Right renal pelvis (tissue), 4 donors: ENCODE measurements at places on chromosomes 2 and 18.

- no peak for DNase-seq
These were observed 891.4 kb downstream of the CCDC85A start for GRCh38 chr2:57075226-57075625.

- DNase-seq: no peak
These were observed 601.1 kb upstream of the PIK3C3 start for GRCh38 chr18:41353777-41354528.

- DNase-seq: no peak
These were observed 105.5 kb upstream of the RGPD4 start for GRCh38 chr2:107721178-107721577.

DNA sequence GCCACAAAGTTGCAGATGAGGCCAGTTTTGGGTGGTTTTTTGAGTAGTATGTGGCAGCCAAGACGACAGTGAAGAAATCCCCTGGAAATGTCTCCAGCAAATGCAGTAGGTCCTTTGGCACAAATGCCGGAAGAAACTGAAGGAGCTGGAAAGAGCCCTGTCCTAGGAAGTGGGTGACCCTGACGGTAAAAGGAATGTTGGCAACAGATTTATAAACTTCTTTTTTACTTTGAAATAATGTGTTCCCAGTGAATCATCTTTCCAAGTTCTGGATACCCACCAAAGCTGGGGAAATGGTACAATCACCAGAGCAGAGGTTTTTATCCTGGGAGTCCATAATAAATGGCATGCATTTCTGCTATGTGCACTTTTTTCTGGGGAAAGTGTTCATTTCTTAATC, 112.9 kb downstream of the CSRNP3 start:
- DNase-seq: no peak

DNA sequence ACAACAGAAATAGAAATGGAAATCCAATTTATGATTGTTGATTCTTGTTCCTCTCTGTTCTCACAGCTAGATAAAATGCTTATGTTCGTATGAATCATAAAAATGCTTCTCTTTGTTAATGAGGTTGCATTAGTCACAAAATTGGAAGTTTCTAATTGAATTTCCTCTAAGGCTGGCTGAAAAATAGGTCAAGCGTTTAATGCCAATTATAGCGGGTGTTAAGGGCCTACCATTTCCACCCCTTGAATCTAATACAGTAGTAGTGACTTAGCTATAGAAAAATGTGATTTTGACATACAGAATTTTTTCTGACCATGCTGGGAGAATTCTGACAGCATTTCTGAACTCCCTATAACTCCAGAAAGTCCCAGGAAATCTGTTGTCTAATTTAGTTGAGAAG, 107.1 kb downstream of the TTN start:
- no peak for DNase-seq

- DNase-seq: no peak
These were observed 21.9 kb upstream of the NCOA1 start for GRCh38 chr2:24469148-24469650.

GRCh38 chr18:70337139-70337972, 48.5 kb downstream of the SOCS6 start:
- DNase-seq: no peak

DNA sequence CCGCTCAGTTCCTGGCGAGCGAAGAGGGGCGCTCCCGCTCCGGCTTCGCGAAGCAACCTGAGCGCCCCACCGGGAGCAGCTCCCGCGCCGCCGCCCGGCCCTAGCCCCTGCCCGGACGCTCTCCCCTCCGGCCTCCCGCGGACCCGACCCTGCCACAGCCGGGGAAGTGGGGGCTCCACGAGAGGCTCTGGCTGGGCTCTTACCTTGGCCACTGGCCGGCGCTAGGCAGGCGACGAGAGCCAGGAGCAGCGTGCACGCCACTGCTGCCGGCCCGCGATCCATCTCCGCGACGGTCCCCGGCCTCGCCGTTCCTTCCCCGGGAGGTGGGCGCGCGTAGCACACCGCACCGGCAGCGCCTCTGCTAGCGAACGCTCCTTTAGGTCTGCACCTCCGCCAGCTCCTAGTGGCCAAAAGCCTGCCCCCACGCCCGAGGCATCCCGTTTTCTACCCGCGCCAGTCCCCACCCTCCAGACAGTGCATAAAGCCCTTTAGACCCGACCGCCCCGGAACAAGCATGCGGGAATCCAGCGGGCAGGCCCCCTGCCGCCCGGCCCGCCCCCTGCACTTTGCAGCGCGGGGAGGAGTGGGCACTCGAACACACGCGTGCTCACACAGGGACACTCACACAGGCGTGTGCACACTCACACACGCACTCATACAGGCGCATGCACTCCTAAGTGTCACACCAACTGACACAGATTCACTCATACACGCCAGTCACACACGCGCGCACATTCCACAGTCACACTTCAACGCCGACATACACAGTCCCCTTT, at the start of gene LRP2:
Gene LRP2 (minus strand): TSS at position 417 of the 776 bp plus-strand sequence. CDS start 135 bp downstream, at position 282.
- DNase-seq: no peak

- DNase-seq: no peak
These were observed 351.2 kb upstream of the DLGAP1 start for GRCh38 chr18:4806331-4806730.

DNA sequence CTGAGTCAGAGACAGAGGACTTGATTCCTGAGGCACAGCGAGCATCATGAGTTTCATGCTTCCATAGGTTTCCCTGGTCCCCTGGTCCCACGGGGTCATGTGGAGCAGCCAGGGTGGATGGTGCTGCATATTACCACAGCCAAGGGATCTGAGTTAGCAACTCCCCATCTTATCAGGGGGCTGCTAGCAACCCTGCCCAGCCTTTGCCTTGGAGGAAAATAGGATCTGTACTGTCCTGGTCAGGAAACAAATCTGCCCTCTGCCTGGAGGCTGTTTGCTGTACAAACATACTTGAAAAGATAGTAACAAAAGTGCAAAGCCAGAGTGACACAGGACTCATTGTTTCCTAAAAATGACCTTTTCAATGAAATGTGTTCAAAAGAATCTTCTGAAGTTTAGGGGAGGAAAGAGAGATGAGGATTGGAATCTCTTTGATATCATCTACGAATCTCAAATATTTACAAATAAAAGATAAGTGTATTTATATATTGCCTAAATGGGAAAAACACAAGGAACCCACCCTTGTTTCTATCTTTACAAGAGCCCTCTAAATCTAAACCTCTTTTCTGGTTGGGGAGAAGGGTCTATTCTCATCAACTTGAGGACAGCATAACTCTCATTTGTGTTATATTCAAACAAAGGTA, 194.8 kb downstream of the CD226 start:
- DNase-seq: no peak

DNA sequence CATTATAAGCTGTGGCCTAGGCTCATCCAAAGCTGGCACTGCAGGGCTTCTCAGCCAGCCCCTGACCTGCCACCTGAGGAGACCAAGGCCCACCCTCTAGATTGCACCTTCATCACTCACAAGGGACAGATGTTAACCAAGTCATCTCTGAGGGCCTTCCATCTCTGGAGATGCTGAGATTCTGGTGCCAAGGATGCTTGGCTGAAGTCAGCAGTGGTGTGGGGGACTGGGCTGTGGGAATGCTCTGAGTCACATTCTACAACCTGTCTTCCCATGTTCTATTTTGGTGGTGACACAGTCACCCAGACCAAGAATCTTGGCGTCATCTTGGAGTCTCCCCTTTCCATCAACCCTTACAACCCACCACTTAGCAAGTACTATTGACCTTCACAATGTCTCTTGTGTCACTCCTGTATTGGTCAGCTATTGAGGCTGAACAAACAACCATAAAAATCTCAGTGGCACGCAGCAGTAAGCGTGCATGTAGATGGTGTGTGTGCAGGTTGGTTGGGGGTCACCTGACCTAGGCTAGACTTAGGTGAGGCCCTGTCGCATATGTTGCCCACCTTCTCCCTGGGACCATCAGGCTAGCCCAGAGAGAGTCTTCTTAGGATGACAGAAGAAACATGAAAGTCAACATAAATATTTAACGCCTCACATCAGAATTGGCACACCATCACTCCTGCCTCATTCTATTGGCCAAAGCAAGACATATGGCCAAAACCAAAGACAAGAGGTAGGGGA, 135.0 kb downstream of the SMAD7 start:
- DNase-seq: no peak

DNA sequence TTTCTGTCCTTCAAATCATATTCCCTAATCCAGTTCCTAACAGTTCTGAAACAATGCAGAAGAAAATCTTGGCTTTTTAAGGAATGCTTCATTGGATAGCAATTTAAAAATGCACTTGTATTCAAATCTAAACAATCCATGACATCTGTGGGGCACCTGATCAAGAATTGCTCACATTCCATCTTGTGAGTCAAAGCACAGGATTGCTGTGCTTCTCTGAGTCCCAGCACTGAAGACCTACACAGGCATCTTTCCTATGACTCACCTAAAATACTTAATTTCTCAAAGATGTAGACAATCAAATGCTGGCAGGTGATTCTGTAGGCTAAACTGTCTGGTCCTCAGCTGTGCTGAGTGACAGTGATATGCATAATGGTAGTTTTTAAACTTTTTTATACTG, 10.1 kb upstream of the ATP8B1 start:
- no peak for DNase-seq
